GM23248 (cell line): ENCODE measurements at places on chromosomes 11 and 22. TPM values are rescaled to one million over a fixed set of nuclear protein-coding genes. Genes with fewer than 3 reads are reported as not detected.

P2RY6 gene
- 0.76 TPM in 1 of 2 replicates, not detected in the other for total RNA-seq

DBX1 gene
- not detected in 2 replicates for total RNA-seq

IFITM10 gene
- 1.6 and 67.4 TPM in 2 replicates for total RNA-seq

OR52I2 gene
- total RNA-seq: not detected in 2 replicates

ZNF280B gene
- total RNA-seq: under 0.01 and 0.11 TPM in 2 replicates

CNGA4 gene
- total RNA-seq: not detected in 2 replicates
